ENCODE measurements at places on chromosomes 1 and 21.

DNA sequence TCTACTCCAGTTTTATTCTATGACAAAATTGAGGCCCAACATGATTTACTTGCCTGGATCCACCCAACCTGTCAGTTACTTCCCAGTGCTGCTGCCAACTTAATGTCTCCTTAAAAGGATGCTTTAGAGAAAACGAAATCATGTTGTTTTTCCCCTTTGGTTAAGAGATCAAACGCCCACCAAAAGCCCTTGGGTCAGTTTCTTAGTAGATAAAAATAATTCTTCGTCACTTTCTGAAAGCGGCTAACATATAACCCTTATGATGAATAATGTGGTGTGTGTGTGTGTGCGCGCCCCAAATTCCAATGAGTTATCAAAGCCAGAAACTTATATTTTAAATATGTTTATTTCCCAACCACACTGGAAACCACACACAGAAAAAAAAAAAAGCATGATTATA is 52.7 kb upstream of the LGALS8 start:
- DNase-seq, result no peak

- no peak for DNase-seq
Observed at GRCh38 chr21:15491100-15491499, 238.7 kb upstream of the USP25 start.

DNA sequence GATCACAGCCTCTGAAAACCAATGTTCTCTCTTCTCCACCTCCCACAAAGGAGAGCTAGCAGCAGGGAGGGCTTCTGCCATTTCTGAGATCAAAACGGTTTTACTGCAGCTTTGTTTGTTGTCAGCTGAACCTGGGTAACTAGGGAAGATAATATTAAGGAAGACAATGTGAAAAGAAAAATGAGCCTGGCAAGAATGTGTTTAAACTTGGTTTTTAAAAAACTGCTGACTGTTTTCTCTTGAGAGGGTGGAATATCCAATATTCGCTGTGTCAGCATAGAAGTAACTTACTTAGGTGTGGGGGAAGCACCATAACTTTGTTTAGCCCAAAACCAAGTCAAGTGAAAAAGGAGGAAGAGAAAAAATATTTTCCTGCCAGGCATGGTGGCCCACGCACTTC is 35.8 kb upstream of the TDRD10 start:
- DNase-seq, result peak; percentile 22

DNA sequence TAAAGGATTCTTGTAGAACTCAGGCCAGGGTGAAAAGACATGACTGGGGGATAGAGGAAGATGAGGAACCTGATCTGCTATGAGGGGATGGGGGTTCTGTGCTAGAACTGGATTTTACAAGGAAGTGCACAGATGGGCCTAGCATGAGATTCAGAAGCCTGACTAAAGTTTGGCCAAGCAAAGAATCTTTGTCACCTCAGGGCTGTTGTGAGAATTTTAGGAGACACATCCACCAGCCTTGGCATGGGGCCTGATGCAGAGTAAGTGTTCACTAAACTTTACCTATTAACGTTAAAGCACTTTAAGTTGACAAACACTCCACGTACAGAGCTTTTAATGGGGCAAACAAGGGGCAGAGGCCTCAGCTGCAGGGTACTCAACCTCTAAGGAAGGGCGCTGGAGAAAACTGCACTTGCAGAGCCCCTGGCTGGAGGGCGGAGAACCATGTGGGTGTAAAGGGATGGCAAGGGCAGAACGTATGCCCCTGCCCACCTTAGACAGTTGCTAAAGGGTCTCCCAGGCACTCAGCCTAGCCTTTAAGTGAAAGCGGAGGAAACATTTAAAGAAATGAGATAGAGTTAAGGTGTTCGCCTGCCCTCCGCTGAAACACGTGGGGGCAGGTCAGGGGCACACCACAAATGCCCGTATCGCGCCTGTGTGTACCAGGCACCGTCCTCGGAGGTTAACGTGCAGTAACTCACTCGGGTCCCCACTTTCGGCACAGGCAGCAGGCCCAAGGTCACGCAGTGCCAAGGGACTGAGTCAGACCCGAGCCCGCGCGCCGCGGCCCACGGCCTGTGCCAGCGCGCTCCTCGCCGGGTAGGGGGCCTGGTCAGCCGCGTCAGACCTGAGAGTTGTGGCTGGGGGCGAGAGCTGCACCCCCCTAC is 990 bp upstream of the MRPS6 start:
- DNase-seq, result no peak

DNA sequence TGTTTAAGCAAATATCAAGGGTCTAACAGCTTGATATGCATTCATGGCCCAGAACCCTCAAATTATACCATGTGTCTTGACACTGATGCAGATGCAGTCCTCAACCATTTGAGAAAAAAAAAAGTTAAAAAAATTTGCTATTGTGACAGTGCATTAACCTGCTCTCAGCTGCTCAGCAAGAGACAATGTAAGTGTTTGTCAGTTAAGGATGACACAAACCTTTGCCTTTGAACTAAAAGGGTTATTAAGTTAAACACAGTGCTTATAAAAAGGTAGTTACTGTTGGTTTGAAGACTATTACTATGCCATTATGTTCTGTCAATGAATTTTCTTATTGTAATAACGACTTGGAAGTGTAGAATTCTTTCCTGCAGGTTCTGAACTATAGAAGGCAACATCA is 655.6 kb upstream of the NEGR1 start:
- no peak for DNase-seq

DNA sequence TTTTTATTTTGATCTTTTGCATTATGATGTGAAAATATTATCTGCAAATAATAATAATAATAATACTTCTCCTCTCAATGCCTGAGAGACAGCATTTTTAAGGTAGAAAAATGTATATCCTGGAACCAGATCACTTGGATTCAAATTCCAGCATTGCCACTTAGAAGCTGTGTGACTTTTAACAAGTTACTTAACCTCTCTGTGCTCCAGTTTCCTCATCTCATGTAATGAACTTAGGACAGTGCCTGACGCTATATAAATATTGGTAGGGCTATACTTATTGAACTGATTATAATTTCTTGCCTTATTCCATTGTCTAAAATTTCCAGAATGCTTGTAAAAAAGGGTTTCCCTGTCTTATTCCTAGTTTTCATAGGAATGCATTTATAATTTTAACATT is 137.2 kb downstream of the IGSF21 start:
- no peak for DNase-seq

- no peak for DNase-seq
Observed at GRCh38 chr1:209187589-209187988, 395.9 kb upstream of the CAMK1G start.

DNA sequence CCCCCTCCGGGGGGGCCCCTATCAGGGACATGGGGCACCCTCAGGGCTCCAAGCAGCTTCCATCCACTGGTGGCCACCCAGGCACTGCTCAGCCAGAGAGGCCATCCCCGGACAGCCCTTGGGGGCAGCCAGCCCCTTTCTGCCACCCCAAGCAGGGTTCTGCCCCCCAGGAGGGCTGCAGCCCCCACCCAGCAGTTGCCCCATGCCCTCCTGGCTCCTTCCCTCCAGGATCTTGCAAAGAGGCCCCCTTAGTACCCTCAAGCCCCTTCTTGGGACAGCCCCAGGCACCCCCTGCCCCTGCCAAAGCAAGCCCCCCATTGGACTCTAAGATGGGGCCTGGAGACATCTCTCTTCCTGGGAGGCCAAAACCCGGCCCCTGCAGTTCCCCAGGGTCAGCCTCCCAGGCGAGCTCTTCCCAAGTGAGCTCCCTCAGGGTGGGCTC is 34.9 kb downstream of the TRIM11 start:
- no peak for DNase-seq

GRCh38 chr1:168422203-168422847 is 121.5 kb downstream of the XCL2 start:
- DNase-seq, result no peak

GRCh38 chr1:9008236-9008635 is 18.0 kb downstream of the SLC2A7 start:
- DNase-seq, result no peak

GRCh38 chr1:1359308-1359663 is 931 bp upstream of the MXRA8 start:
- no peak for DNase-seq

DNA sequence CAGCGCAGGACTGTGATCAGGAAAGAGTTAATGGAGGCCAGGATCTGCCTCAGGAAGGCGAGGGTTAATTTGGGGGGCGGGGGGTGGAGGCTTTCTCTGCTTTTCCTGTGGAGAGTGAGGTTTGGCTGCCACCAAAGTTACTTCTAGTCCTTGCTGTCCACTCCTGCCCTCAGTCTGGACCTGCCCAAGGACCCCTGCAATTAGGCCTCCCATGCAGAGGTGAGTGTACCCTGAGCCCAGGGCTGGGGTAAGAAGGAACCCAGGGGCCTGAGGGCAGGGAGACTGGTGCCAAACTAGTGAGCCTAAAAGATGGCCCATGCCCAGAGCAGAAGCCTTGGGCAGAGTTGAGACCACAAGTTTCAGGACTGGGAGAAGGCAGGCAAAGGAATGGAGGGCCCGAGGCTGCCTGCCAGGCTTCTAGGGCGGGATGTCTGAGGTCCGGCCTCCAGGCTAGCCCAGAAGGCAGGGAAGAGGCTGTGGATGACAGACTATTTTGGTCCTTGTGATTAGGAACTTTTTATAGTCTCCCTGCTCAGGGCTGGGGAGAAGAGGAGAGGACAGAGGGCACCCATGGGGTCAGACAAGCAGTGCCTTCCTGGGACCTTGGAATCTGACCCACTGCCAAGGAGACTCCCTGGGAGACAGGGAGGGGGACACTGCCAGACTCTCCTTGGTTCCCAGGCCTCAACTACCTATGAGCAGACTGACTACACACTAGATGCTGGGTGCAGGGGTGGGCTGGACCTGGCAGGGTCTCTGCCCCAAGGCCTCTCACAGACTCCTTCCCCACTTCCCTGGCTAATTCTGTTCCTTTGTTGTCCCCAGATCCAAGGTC is at the start of gene FAM110D:
TSS of gene FAM110D (plus strand) at position 172 of the 835 bp plus-strand sequence. CDS start 2,213 bp downstream, outside the sequence.
- DNase-seq, result no peak
